ENCODE measurements at places on chromosomes 6 and 20. TPM values are rescaled to one million over a fixed set of nuclear protein-coding genes. Genes with fewer than 3 reads are reported as not detected.

ELOVL2 gene
- total RNA-seq, result 0.43 TPM

OGFR gene
- 55.6 TPM for total RNA-seq

ABHD16B gene
- not detected for total RNA-seq

NKAPL gene
- 1.5 TPM for total RNA-seq

Measured in placental pericyte (primary cell).